ENCODE measurements at places on chromosomes 7 and 10.

GRCh38 chr7:140284062-140284461, 107.3 kb upstream of the KDM7A start:
- peak; percentile 21 for DNase-seq

- no peak for DNase-seq
Observed at GRCh38 chr7:155913291-155913690, 101.0 kb upstream of the SHH start.

DNA sequence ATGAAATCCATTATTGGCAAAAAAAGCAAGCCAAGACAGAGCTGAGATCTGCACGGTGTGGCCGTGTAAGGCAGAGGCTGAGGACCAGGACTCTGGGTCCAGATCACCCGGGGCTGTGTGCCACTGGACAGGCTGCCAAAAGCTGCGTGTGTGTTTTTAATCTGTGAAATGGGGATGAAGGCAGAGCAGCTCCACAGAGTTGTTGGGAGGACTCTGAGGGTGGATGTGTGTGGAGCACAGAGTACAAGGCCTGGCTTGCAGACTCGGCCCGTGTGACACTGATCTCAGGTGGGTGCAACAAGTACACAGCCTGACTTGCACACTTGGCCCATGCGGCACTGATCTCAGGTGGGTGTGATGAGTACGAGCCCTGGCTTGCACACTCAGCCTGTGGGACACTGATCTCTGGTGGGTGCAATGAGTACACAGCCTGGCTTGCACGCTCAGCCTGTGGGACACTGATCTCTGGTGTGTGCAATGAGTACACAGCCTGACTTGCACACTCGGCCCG, 329.8 kb downstream of the DNAJB6 start:
- no peak for DNase-seq

DNA sequence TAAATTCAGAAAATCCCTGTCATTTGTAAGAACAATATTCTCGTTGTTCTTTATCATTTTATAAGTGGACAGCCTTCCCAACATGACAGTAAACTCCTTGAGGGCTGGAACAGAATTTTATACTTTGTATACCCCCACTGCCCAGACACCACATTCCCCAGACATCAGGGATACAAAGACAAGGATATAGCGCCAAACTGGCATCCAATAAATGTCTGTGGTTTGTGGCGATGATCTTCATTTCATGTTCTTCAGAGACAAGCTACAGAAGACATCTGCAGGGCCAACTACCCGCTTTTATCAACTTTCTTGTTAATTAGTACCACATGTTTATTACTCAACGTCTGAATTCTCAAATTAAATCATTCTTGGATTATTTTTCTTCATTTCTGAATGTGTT, 155.9 kb downstream of the ATE1 start:
- no peak for DNase-seq

DNA sequence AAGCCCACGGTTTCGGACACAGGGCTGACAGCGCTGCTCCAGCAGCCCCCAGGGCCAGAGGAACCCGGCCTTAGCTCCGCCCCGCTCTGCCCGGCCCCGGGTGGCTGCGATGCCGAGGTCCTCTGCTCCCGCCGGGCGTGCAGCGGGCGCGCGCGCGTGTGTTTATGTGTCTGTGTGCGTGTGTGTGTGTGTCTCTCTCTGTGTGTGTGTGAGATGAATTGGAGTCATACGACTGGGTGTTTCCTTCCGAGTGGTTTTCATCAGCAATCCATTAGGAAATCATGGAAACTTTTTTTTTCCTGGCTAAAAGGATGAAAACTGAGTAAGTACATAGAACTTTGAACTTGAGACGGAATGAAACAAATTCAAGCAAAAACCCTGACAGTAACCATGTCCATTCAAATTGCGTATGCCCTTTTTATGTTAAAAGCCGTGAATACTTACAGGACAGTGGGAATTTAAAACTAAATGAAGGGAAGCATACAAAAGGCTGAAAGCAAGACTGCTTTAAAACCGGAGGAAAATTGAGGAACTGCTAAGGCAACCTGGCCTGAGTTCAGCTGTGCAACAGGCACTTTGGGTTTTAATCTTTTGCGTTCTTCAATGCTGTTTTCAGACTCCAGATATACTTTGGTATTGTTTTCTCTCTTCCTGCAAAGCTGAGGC, at the start of gene CPED1:
Gene CPED1 (plus strand): TSS at position 121 of the 666 bp plus-strand sequence. CDS start 911 bp downstream, outside the sequence.
- DNase-seq = peak; percentile 61

DNA sequence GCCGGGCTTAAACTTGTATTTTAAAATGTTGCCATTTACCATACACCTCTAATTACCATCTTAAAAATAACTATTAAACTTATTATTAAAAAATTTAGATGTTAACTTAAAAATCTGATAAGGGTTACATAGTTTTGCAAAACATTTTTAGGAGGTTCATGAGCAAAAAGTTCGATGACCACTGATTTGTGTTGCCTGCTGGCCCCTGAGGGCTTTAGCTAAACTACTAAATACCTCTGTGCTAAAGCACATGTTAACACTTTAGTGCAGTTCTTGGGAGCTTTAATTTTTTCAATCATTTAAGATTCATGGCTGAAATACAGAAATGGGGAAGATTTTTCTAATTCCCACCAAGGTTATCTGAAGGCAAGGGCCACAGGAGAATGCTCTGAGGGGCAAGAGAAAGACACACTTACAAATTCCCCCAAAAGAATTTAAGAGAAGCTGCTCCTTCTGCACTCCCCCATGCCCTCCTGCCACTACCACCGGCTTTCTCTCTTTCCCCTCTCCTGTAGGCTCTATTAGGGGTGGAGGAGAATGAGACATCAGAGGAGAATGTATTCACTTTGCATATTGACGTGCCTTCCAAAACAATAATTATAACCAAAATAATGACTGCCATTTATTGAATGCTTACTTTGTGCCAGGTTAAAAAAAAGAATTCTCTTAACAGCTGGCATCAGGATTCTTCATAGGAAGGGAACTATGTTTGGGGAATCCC, 106.2 kb downstream of the RTKN2 start:
- DNase-seq = no peak
